ENCODE measurements at places on chromosomes 7 and 10.

- DNase-seq: peak; percentile 9
These were observed 35.5 kb upstream of the NCAPG2 start for GRCh38 chr7:158740013-158740656.

DNA sequence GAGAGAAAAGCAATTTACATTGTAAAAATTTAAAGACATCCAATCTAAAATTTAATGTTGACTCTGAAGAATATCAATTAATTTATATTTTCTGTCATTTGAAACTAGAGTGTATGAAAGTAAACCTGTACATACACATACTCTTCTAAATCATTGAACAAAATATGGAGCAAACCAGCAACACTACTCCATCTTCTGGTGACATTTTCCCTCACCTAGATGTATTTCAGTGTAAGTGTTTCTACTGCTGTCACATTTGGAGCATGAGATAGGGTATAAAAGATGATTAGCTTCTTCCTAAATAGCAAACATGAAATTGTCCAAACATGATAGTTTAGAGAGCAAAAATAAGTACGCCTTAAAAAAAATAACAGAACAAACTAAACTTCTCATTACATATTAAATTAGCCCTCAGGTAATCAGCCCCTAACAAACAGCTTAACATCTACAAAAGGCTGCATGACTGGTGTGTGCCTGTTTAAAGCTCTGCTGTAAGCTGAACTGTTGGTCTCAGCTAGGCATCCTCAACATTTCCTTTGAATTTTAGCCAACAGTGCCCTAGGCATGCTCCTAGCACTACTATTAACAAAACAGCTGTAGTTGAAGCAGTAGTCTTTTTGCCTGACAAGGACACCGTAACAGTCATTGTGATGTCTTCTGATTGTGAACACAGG is 189.8 kb downstream of the CTNNA3 start:
- DNase-seq: no peak

- DNase-seq: no peak
These were observed 77.1 kb downstream of the ABCC2 start for GRCh38 chr10:99859585-99859984.

GRCh38 chr7:91033574-91033973 is 230.7 kb upstream of the FZD1 start:
- DNase-seq: no peak

GRCh38 chr7:109699661-109700060 is 1130.0 kb downstream of the DNAJB9 start:
- DNase-seq: no peak

DNA sequence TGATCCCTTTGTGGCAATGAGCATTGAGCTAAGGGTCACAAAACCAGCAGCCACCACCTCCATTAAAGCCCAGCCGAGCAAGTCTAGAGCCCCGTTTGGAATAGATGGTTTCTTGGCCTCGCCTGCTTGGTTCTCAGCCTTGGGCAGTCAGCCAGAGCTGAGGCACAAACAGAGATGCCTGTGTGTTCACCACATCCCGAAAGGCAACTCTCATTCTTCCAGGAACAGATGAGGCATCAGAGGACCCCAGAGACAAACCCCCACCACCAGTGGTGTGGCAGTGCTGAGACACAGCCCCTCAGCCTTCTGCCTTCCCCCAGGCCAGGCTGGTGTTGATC is 203.3 kb upstream of the ZMIZ1 start:
- no peak for DNase-seq

DNA sequence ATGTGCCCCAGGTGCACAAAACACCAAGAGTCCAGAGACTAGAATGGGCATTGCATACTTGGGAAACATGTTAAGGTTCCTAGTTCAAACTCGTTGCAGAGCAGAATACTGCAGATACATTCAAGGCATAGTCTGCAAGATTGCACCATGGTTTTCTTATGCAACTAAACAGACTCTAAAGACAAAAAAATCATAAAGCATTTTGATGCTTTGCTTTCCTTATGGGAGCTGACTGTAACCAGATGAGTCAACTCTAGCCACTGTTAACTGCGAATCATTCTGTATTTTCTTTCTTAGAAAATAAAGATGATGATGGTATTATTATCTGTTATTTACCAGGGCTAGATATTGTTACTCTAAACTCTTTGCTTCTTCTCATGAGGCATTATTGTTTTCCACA is 19.7 kb downstream of the TRUB1 start:
- no peak for DNase-seq

DNA sequence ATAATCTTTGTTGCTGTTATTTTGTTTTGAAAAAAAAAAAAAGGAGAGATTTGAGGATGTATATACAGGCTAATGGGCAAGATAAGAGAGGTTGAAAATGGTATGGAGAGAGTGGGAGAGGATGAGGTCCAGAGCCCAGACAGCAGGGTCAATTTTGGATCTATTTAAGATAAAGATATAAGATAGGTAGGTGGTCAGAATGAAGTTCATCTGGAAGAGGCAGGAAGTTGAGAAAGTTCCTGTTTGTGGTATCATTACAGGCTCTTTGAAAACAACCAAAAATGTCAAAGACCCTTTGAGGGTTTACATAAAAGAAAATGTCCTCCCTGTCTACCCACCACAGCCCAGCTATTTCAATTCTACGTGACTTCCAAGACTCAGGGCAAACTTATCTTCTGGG is 7.5 kb downstream of the CEP41 start:
- no peak for DNase-seq

GRCh38 chr10:73168465-73168803 is 515 bp downstream of the FAM149B1 start:
- DNase-seq: no peak

DNA sequence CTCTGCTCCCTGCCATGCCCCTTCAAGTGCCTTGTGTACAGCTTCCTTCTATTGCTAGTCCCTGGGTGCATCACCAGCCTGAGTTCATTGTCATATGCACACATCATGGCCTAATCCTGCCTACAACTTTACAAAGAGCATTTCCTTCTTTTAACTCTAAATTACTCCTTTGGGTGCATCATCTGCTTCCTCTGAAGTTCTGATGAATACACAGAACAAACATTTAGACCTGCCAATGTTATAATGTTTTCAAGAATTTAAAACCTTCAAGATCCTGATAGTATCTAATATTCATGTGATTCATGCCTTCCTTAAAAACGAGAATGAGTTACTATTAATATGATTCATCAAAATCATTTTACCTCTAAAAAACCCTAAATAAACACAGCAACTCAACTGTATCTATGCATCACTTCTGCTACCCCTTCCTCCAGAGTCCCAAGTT is 357.1 kb downstream of the MAGI2 start:
- no peak for DNase-seq

GRCh38 chr10:95464280-95464679 is 96.9 kb downstream of the SORBS1 start:
- no peak for DNase-seq

DNA sequence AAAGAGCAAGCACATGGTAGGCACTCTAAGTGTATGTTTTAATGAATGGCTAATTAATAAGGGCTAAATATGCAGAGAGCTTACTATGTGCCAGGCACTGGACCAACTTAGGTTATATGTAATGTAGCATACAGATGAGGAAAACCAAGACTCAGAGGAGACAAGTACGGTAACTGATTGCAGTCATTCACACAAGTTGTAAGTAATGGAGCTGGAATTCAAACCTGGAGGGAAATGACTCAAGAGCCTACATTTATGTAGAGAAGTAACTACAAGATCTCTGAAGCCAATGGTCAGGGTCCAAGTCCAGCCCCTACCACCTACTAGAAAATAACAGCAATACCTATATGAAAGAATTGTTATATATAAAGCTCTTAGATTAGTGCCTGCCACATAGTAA is 97.3 kb upstream of the KCNIP2 start:
- no peak for DNase-seq

GRCh38 chr10:97882142-97883091 is 32.8 kb downstream of the GOLGA7B start:
- no peak for DNase-seq

GRCh38 chr10:13990946-13991345 is 339.8 kb downstream of the FRMD4A start:
- no peak for DNase-seq

- peak; percentile 66 for DNase-seq
These were observed 34.4 kb upstream of the SLF2 start for GRCh38 chr10:100878291-100878910.

DNA sequence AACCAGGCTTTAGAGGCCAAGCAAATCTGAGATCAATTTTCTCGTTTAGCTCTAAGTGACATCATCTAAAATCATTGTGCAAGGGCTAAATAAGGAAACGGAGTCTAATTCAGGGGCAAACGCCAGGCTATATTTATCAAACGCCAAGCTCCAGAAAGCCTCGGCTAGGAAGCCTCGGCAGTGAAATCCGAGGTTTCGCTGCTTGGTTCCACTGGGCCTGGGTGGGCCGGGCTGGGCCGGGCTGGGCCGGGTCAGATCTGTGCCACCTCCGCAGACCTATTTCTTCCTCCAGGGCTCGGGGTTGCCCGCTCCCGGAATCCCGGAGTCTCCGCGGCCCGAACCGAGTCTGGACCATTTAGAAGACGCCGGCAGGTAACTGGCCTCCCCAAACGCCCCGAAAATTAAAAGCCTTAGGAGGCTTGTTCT is 459 bp upstream of the FEZF1 start:
- no peak for DNase-seq

DNA sequence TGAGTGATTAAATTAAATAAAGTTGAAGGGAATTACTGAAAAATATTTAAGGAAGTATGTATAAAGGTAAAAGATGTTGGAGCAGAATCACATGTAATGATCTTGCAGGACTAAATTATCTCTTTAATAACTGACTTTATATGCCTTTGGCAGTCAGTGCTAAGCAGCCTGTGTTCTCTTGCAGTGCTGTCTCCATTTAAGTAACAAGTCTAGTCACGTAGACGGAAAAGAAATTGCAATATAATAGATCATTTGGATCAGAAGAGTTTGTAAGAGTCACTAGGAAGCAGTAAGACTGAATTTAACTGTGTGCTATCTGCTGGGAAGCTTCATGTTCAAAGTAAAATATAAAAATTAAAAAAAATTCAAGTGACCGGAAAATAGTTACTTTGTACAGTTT is 21.4 kb downstream of the BZW2 start:
- no peak for DNase-seq

DNA sequence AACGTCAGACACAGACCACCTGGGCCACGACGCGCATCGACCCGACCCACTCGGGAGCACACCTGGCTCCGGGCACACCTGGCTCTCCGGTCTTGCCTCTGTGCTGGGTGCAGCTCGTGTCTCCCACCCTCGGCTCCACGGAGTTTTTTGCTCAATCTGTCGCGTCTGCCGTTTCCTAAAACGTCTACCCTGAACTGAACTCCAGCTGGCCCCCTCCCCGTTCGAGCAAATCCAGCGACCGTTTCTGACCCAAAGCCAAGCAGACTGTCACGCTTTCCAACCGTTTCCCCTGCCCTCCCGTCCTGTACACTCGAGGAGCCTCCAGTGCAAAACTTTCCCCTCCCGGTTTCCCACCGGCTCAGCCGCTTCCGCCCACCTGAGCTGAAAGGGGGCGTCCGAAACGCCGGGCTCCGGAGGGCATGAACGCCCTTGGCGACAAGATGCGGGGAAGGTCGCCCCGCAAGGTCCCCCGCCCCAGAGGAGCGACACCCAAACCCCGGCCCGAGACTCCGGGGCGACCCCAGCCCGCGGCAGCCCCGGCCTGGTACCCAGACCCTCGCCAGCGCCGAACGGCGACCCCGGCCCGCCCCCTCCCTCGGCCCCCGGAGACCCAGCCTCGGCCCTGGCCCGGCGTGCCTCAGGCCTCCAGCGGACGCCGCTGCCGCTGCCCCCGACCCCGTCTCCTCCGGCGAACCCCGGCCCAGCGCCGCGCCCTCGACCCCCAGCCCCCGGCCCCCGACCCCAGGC is 557 bp downstream of the CYTH3 start:
- no peak for DNase-seq

DNA sequence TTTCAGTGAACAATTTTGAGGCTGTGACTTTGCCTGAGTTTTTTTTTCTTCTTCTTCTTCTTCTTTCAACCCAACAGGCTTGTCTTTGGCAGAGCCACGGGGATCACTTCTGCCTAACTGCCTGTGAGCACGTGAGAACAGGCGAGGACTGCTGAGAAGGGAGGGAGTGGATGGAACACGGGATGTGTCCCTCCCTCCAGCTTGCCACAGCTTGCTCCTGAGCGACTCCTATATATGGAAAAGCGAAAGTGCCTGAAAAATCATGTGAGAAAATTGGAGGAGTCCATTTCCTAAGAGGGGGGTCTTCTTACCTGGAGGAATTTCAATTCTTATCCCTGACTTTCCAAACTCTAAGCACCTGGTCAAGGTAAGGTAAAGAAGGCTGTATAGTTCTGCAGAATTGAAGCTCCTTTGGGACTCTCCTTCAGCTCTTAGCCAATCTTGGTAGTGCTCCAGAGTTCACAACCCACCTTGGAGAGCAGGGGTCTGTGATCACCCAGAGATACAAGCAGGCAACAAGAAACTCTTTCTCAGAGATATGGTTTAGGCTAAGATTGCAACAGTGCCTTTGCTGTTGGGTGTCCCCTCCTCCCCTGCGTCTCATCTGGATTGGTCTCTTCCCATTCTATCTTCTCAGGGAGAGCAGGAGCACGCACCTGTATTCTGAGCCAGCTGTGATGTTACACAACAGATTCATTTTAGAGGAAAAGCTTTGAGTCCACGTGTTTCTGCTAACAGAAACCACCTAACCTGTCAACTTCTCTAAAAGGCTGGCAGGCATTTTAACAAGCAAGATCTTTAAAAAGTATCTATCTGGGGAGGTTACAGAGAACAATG is at the start of gene MAT1A:
Gene MAT1A (minus strand): TSS at position 208 of the 837 bp plus-strand sequence. CDS start 235 bp downstream, outside the sequence.
- DNase-seq: no peak

DNA sequence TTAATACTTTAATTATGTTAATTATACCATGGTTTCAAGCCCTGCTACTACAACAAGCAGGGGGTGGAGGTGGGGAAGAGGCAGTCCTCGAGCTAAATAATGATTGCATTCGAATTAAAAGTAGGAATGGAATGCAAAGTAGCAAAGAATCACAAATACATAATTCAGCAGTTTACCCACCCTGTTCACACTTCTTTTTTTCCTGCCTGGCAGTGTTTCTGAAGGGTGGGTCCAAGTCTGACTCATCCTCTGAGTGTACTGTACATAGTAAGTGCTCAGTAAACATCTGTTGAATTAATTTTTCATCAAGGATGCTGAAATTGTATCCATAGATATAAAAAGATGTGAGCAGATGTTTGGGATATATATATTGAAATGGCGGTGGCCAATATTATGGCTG is 778.8 kb downstream of the LRMDA start:
- DNase-seq: no peak

GRCh38 chr7:114645451-114645850 is 230.8 kb downstream of the FOXP2 start:
- no peak for DNase-seq

- no peak for DNase-seq
These were observed 110.0 kb upstream of the GATA3 start for GRCh38 chr10:7944537-7944936.

GRCh38 chr7:31119249-31119648 is 67.1 kb downstream of the ADCYAP1R1 start:
- no peak for DNase-seq

DNA sequence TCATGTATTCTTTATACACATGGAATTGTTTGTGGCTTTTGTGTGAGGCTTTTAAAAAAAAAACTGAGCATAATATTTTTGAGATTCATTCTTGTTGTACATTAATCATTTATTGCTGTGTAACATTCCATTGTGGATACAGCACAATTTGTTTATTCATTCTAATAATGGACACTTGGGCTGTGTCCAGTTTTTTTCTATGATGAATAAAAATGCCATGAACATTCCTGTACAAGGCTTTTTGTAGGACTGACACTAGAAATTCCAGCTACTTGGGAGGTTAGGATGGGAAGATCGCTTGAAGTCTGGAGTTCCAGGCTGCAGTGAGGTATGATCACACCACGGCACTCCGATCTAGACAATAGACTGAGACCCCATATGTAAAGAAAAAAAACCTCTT is 254.3 kb upstream of the CACNA2D1 start:
- DNase-seq: no peak
